MCF 10A (cell line): ENCODE measurements at places on chromosomes 6 and 20. TPM values are rescaled to one million over a fixed set of nuclear protein-coding genes. Genes with fewer than 3 reads are reported as not detected.

Gene CDH22
- not detected in 2 replicates for total RNA-seq

DNA sequence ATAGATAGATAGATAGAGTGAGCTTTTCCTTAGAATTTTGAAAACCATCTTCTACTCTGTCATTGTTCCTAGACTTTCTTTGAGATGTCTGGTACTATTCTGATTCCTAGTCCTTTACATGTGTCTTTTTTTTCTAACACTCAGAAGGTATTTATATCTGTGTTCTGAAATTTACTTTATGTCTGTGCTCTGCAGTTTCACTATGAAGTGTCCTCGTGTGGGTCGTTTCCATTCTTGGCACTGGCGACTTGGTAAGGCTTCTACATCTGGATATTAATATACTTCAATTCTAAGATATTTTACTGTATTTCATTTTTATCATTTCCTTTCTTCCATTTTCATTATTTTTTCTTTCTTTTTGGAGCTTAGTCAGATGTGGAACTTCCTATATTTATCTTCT lies 87.0 kb downstream of the FHL5 start:
- no peaks in the 10 kb centered on the region for H3K36me3 ChIP-seq
- DNase-seq = no peak
- peaks cover 80% of the 10 kb centered on the region for H3K27me3 ChIP-seq

DNA sequence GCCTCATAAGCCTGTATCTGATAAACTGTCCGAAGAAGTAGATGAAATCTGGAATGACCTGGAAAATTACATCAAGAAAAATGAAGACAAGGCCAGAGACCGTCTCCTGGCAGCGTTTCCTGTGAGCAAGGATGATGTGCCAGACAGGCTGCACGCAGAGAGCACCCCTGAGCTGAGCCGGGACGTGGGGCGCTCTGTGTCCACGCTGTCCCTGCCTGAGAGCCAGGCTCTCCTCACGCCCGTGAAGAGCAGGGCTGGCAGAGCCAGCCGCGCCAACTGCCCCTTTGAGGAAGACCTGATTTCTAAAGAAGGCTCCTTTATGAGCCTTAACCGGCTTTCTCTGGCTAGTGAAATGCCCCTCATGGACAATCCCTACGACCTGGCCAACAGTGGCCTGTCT lies 33.9 kb upstream of the MTHFD1L start:
- H3K4me3 ChIP-seq = no peak overlapping the region
- H3K4me1 ChIP-seq = no peaks in the 10 kb centered on the region
- DNase-seq = no peak
- no peak overlapping the region for H3K27ac ChIP-seq
- no peaks in the 10 kb centered on the region for H3K36me3 ChIP-seq

DNA sequence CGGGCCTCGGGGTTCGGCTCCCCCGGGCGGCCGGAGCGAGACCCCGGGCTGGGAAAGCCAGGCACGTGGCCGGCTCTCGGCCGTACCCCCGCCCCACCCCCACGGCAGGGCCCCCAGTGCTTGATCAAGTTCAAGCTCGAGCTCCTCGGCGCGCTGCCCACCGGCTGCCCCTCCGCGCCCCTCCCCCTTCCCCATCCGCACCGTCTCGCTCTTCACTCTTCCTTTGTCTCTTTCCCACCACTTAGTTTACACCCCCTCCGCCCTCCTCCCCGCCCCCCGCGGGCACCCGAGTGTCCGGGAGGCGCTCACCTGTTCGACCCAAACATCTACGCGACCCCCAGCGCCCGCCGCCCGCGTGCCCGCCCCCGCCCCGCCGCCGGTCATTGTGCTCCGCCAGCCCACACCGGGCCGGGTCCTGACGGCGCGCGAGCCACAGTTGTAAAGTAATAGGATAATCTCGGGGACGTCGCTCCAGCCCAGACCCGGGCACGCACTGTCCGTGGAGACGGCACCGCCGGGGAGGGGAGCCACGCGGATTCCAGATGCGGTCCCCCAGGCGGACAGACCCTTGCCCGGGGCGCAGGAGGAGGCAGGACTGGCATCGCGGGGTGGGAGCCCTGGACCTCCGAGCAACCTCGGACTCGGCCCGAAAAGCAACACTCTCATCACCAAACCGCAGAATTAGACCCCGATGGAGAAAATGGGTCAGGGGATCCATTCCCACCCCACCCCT lies 100.7 kb downstream of the NOL4L start:
- H3K36me3 ChIP-seq = no peaks in the 10 kb centered on the region
- H3K4me1 ChIP-seq = peaks cover 8% of the 10 kb centered on the region
- peak; percentile 8 for DNase-seq
- H3K27me3 ChIP-seq = peaks cover 37% of the 10 kb centered on the region

Gene PRRT1
- total RNA-seq = 0.17 and 0.19 TPM in 2 replicates

DNA sequence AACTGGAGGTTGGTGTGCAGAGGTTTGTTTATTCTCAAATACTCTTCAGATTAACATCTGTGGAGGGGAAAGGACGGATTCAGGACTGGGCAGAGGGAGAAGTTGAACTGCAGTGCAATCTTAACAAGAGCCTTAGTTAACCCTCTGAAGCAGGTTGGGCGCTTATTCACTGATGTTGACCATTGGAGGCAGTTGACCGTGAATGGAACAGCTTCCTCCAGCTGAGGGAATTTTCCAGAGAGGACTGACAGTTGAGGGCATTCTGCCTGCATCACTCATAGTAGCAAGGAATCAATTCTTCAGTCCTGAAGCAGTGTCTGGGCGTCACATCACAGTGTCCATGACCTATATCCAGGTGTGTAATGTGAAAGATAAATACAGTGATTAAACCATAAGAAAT lies 80.9 kb downstream of the PLCB4 start:
- H3K27me3 ChIP-seq = no peaks in the 10 kb centered on the region
- DNase-seq = no peak

DNA sequence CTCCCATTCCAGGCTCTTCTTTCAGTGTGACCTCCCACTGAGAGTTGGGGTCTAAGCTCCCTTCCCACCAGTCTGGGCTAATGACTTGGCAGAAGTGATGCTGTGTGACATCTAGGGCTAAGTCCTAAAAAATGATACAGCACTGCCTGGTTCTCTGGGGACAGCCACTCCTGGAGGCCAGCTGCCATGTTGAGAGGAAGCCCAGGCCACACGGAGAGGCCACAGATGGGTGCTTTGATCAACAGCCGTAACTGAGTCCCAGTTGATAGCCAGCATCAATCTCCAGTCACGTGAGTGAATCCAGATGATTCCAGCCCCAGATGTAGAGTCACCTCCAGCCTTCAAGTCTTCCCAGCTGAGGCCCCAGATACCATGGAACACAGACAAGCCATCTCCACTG lies 13.8 kb downstream of the SUN5 start:
- H3K36me3 ChIP-seq = no peaks in the 10 kb centered on the region
- H3K4me1 ChIP-seq = no peaks in the 10 kb centered on the region
- H3K27ac ChIP-seq = no peak overlapping the region
- DNase-seq = no peak
- no peak overlapping the region for H3K4me3 ChIP-seq

- H3K4me3 ChIP-seq = peak overlapping the region; percentile 91
- peak overlapping the region; percentile 93 for H3K27ac ChIP-seq
- H3K4me1 ChIP-seq = peaks cover 40% of the 10 kb centered on the region
- DNase-seq = peak; percentile 57
- H3K27me3 ChIP-seq = no peaks in the 10 kb centered on the region
- H3K36me3 ChIP-seq = peaks cover 44% of the 10 kb centered on the region
These were observed 1.2 kb downstream of the IFNGR1 start for GRCh38 chr6:137217801-137218472.

DNA sequence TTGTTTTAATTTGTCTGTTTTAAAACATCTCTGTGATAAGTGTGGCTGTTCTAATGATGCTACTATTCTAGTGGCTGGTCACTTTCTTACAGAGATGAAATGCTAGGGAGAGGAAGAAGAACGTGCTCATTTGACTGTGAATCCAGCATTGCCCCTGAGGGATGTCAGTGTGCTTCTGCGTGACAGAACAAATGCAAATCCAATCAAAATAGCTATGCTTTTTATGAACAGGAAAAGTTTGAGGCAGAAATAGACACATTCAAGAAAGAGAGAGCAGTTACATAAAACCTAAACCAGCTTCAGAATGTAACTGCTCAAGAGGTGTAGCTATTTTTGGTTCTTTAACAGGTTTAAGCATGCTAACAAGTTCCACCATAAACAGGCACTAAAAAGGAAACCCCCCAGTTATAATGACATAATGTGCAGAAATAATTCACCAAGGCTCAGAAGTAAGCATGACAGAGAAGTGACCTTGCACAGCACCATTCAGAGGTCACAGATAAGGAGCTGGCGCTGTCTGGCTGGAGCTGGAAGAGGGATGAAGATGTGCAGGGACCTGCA lies 385.3 kb downstream of the EPM2A start:
- DNase-seq = no peak
- no peaks in the 10 kb centered on the region for H3K36me3 ChIP-seq
- no peaks in the 10 kb centered on the region for H3K27me3 ChIP-seq
- H3K27ac ChIP-seq = no peak overlapping the region
- H3K4me1 ChIP-seq = no peaks in the 10 kb centered on the region
- H3K4me3 ChIP-seq = no peak overlapping the region

Gene HLA-DMB
- total RNA-seq = not detected in 2 replicates

Gene LST1
- not detected in 2 replicates for total RNA-seq

GRCh38 chr20:20297181-20297580 lies 70.7 kb upstream of the INSM1 start:
- no peaks in the 10 kb centered on the region for H3K4me1 ChIP-seq
- H3K4me3 ChIP-seq = no peak overlapping the region
- H3K27ac ChIP-seq = no peak overlapping the region
- H3K36me3 ChIP-seq = no peaks in the 10 kb centered on the region

GRCh38 chr6:123904228-123904627 lies 100.6 kb downstream of the NKAIN2 start:
- no peak overlapping the region for H3K27ac ChIP-seq
- no peak overlapping the region for H3K4me3 ChIP-seq
- no peaks in the 10 kb centered on the region for H3K4me1 ChIP-seq
- no peak for DNase-seq

Gene FAM209B
- not detected in 2 replicates for total RNA-seq

DNA sequence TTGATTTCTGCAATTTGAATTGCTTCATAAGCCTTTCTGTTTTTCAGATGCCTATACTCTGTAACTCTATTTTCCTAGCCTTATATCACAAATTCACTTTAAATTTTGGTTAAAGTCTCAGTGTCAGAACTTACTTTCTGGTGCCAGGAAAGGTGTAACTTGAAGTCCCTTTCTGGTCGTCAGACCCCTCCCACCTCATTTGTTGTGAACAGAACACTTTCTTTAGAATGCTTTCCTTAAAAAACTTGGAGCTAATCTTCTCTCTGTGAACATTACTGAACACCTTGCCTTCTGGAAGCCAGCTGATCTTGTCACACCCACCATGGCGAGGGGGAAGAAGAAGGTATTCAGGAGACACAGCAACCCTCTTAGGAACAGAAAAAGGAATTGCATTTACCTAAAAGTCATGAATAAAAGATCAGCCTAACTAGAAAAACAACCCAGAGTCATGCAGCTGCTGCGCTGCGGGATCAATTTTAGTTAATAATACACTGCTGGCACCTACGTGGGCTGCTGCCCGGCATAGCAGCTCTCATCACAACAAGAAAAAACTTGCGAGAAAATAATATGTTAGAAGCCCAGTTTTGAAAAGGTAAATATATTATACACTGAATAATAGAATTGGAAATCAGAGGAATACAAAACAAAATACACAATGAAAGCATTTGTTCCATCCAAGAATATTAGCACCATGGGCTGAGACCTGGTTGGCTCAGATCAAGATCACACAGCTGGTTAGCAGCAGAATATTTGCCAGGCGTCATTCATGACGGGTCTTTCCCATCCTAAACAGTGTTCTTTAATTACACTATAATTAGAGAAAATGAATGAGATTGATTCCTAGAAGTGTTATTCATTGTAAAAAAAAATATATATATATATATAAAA lies 5.8 kb upstream of the FAM217A start:
- H3K4me3 ChIP-seq = no peak overlapping the region
- H3K27ac ChIP-seq = no peak overlapping the region
- DNase-seq = no peak

DNA sequence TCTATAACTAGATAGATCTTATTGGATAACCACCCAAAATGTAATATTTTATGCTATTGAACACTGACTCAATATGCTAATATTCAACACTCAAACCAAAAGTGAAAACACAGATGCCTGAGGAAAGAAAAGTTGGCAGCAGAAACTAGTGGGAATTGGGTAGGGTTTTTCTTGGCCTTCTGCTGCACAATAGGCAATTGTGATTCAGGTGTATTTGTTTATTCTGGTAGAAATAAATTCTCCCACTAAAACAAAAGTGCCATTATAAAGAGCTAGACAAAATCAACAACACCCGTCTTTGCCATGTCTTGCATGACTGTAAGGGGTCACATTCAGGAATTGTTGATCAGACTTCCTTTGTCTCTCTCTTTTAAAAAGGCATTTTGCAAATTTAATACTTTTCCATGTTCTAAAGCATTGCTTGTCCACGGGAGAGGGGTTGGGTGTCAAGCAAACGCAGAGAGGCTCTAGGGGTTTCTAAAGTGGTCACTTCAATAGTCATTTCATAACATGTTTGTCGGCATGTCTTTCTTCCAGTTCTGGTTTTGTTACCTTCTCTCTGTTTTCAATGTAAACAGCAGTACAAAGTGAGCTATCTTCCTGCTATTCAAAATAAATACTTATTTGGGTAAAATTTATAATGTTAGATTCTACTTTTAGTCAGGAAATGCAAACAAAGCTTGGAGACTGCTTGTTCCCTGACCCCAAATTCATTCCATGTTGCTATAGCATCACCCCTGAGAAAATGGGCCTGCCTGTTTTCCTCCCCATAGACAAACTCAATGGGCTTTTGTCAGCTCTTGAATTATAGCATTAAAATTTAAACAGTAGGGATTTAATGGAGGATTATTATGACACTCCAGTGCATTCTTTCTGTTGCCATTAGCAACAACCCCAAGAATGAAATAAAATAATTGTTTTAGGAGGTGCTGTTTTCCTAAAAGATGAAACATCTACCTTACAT lies 217.0 kb upstream of the CCN2 start:
- H3K4me1 ChIP-seq = no peaks in the 10 kb centered on the region
- no peak overlapping the region for H3K27ac ChIP-seq
- no peak for DNase-seq
- no peaks in the 10 kb centered on the region for H3K36me3 ChIP-seq
- H3K27me3 ChIP-seq = no peaks in the 10 kb centered on the region
- H3K4me3 ChIP-seq = no peak overlapping the region

Gene BYSL
- total RNA-seq = 45.0 and 58.0 TPM in 2 replicates

- peaks cover 4% of the 10 kb centered on the region for H3K36me3 ChIP-seq
- no peak for DNase-seq
- no peaks in the 10 kb centered on the region for H3K4me1 ChIP-seq
- H3K27me3 ChIP-seq = no peaks in the 10 kb centered on the region
These were observed 372.2 kb downstream of the NRN1 start for GRCh38 chr6:5634525-5634924.

Gene KHDC1L
- not detected in 2 replicates for total RNA-seq

GRCh38 chr6:166251655-166252054 lies 56.5 kb downstream of the PRR18 start:
- H3K4me1 ChIP-seq = no peaks in the 10 kb centered on the region
- peaks cover 6% of the 10 kb centered on the region for H3K36me3 ChIP-seq
- H3K4me3 ChIP-seq = no peak overlapping the region
- H3K27me3 ChIP-seq = no peaks in the 10 kb centered on the region
- DNase-seq = no peak
- no peak overlapping the region for H3K27ac ChIP-seq

- H3K4me1 ChIP-seq = no peaks in the 10 kb centered on the region
- no peak overlapping the region for H3K4me3 ChIP-seq
- no peaks in the 10 kb centered on the region for H3K36me3 ChIP-seq
- no peak overlapping the region for H3K27ac ChIP-seq
- no peaks in the 10 kb centered on the region for H3K27me3 ChIP-seq
These were observed 111.3 kb downstream of the BTBD9 start for GRCh38 chr6:38528196-38528965.

GRCh38 chr6:154297721-154298120 lies 58.9 kb downstream of the IPCEF1 start:
- H3K4me1 ChIP-seq = peaks cover 6% of the 10 kb centered on the region
- H3K4me3 ChIP-seq = no peak overlapping the region
- H3K27me3 ChIP-seq = no peaks in the 10 kb centered on the region
- H3K27ac ChIP-seq = no peak overlapping the region
- no peaks in the 10 kb centered on the region for H3K36me3 ChIP-seq
- DNase-seq = no peak
